ENCODE measurements at places on chromosomes 2 and 18.

DNA sequence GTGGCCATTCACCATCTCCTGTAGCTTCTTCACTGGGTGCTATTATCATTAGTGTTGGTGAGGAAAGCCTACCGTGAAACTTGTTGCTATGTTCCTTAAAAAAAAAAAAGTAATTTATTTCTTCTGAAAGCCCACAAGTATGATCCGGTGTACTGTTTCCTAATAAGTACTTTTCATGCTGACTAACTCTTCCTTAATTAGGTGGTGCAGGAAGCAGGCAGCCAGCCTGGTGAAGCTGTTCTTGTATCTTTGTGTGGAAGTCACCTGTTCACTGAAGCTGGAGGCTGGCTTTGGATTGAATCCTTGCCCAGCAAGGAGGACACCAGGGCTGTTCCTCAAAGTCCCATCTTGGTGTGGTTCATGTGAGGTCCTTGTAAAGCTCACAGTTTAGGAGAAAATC, 321.7 kb upstream of the THSD7B start:
- DNase-seq: no peak

GRCh38 chr2:110678457-110679336, 834 bp upstream of the BUB1 start:
- no peak for DNase-seq

- DNase-seq: no peak
Observed at GRCh38 chr2:80482276-80482675, 177.7 kb upstream of the LRRTM1 start.

DNA sequence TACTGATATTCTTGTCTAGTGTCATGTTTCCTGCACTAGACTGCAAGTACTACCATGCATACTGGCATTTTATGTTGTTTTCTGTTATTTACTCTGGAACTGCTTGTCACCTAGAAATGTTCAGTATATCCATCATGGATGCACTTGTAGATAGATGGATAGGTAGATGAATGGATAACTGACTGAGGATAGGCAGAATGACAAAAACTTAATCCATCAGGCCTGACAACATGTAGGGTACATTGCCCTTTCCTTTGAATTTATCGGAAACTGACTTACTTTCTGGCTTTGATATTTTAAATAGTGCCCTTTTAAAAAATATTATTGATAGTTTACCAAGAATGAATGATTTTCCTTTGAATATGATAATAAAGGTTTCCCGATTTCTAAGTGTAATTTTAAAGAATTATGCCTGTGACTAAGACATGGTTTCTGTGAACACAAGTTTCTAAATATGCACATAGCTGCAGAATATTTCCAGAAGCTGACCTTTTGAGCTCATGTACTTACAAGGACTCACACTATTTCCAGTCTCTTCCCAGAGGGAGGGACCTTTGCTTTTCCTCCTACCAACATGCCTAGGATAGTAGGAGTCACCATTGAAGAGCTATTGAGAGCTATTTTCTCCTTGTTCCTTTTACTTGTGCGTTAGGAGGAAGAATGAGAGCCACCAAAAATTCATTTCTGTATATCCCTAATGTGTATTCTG, 81.3 kb downstream of the ANKRD12 start:
- DNase-seq: no peak

GRCh38 chr2:33210626-33211025, 263.9 kb downstream of the LTBP1 start:
- DNase-seq: peak; percentile 84

DNA sequence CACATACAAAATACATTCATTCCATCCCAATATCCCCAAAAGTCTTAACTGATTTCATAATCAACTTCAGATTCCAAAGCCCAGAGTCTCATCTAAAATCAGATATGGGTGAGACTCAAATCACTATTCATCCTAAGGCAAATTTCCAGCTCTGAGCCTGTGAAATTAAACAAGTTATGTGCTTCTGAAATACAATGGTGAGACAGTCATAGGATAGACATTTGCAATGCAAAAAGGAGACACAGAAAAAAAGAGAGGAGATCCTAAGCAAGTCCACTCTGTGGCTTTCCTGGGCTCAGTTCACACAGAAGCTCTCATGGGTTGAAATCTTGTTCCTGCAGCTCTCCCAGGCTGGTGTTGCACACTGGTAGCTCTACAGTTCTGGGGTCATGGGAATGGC, 18.3 kb downstream of the ZNF892 start:
- DNase-seq: no peak

DNA sequence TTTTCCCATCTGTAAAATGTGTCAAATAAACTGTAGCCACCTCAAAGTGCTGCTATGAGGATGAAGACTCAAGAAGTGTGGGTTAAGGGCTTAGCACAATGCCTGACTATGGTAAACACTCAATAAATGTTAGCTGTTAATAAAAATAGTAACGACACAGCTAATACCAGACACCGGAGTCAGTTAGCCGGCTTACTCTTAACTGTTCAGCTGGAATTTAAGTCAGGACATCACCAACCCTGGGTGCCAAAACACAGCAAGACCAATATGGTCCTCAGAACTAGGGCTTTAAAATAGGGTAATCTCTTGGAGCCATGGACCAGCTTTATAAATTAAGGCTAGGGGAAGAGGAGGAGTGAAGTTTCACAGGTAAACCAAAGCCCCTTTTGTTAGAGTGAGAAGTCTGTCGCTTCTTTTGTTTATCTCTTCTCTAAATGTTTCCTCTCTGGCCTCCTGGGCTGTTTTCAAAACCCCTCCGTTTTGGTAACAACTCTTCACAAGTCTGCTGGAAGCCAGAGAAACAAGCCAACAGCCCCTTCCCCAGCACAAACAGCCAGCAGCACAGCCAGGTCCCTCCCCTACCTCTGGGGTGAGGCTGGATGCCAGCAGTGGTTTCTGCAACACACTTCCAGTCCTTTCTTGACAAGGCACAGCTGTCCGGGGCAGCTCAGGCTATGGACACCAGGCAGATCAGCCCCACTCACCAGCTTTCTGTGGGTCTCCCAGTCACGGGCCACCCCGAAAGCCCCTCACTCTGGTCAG, 13.8 kb upstream of the FZD7 start:
- no peak for DNase-seq

DNA sequence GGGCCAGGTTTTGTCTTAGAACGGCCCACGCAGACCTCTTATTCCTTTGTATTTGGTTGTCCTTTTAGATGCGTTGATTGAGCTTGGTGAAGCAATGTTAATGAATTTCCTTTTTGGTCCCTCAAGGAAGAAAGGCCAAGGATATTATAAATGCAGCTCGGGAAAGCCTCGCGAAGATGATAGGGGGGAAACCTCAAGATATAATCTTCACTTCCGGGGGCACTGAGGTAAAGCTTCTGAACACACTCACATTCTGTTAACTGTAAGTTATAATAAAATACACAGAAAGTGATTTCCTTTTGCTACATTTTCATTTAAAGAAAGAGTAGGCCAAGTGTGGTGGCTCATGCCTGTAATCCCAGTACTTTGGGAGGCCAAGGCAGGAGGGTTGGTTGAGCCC, 7.1 kb downstream of the SCLY start:
- DNase-seq: no peak

DNA sequence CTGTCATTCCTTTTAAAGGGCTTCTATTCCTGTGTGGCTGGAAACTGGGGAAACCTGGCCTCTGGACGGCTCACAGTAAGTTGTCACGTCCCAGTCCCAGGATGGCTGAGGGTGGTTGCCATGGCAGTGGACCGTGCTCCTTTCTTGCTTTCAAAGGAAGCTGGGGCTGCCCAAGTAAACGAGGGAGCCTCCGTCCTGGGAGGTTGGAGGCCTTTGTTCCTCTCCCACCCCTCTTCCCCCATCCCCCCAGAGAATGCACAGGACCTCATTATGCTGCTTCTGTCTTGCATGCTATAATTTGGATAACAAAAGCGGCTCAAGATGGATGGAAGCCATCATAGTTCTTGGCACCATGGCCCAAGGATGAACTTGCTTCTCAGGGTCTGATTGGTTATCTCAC, 325.5 kb upstream of the HS6ST1 start:
- no peak for DNase-seq

GRCh38 chr2:3344897-3345296, 32.7 kb downstream of the EIPR1 start:
- no peak for DNase-seq

- DNase-seq: no peak
Observed at GRCh38 chr2:47048801-47049480, 106.2 kb downstream of the STPG4 start.

- no peak for DNase-seq
Observed at GRCh38 chr2:19607931-19608771, 249.7 kb upstream of the OSR1 start.

DNA sequence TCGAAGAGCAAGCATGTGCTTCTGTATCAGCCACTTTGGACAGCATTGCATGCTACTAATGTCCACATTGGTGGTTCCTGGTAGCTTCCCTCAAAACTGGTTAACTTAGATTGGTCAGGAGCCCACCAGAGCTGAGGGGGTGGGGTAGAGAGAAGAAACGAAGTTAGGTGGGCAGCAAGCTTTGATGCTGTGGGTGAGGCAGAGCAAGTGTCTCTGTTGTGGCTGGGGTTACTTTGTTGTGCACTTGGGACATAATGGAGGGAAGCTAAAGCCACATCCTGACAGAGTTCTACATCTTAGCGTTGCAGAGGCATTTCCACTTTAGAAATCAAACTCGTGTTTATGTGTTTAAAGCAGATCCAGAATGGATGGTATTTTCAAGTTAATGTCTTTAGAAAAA, 82.7 kb downstream of the FAM168B start:
- no peak for DNase-seq

DNA sequence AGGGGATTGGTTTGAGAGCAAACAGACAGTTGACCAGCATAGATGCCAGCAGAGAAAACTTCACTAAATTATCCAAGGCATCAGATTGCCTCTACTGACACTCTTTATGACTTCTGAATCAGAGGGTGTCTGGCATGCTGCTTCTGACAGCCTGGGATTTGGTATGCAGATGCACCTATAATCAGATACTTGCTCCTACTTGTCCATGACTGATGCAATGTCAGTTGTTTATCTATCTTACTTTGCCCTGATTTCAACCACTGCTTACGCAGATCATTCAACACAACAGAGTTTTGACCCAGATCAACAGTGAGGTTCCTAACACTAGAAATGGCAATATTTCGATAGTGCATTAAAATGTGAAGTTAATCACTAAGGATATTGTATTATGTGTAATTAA, 22.6 kb upstream of the CALCRL start:
- no peak for DNase-seq

DNA sequence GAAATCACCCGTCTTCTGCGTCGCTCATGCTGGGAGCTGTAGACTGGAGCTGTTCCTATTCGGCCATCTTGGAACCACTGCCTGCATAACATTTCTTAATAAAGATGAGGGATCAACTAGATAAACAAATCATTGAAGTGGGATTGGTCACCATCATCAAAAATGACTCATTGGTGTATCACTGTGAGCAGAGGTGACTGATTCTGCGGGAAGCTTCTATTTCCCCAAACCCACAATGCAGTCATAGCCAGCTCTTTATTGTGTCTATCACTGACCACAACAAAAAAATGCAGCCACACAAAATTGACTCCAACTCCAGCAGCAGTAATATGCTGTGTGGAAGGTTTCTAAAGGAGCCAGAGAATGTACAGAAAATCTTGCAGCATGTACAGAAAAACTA, 630.7 kb upstream of the HS6ST1 start:
- DNase-seq: no peak

DNA sequence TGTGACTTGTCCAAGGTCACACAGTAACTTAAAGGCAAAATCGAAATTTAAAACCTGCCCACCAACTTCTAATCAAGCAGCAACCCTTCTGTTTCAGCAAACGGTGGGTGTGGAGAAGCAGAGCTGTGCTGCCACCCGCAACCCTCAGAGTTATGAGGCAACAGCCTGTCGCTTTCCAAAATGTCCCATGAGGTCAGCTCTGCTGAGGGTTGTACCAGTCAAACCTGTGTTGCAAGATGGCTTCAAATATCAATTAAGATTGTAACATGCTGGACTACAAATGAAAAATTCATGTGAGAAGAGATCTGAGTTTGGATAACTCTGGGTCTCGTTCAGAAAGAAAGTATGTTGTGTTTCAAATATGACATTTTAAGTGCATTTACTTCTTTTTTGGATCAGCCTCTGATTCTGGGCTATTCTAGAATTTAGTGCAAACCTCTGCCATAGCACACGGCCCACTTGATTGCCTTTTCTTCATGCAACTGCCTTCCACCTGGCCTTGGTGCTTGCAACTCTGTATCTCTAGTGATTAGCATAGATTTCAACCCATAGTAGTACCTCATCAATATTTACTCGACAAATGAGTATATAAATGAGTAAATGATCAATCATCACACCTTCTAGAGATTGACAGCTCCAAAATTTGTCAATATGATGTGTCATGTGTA, 69.3 kb downstream of the TIMM21 start:
- no peak for DNase-seq

DNA sequence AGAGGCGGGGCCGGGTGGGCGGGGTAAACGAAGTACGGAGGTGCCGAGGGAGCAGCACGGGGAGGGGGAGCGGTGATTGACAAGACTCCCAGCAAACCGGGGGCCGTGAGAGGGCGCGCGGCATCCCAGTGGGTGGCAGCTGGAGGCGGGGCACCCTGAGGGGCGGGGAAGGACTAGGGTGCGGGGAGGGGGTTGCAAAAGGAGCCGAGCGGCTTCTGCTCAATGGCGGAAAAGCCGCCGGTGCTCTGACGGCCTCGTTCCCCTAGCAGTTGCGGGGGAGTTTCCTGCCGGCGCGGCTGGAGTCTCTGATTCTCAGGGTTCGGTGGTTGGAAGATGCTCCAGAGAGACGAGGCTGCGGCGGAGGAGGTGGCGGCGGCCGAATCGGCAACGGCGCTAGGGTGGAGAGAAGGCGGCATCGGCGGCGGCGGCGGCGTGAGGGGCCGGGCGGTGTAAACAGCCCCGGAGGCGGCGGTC, at the start of gene PPM1B:
PPM1B (plus strand) TSS at position 195 of the 474 bp plus-strand sequence. CDS start 32,325 bp downstream, outside the sequence.
- DNase-seq: no peak

- no peak for DNase-seq
Observed at GRCh38 chr18:49617329-49617695, 55.5 kb downstream of the LIPG start.

DNA sequence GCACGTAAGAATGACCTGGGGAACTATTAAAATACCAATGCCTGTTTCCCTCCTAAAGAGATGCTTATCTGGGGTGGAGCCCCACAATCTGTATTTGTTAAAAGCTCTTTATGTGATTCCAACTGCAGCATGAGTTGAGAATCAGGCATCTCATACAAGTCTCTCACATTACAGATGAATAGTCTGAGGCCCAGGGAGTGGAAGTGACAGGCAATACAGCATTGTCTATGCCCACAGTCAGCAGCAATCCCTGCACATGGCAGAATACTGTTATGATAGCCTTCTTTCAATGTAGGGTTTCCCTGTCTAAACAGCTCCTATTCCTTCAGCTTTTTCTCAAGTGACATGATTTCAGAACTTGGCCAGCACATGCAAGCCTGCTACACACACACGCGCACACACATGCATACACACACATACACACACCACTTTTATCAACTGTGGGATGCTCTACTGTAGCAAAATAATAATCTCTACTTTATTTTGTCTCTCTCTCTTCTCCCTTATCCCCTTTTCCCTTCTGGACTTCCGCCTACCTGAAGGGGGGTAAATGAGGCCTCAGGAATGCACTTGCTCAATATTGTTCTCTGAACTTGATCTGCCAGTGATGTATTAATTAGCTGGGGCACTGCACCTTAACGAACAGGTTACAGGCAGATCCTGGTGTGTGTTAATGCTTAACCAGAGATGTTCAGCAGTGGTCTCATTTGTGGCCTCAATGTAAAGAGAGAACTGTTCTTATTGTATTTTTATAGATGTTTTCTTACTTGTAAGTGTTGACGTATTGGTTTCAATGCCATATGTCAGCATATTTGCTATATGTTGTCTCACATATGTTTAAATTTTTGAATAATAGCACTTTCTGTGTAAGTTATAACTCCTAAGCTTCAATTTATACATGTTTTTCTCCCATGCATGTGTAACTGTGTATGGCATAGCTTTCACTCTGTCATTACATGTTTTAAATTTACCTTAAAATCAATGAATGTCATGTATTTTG, 116.0 kb downstream of the SETBP1 start:
- DNase-seq: no peak
